ENCODE measurements at places on chromosomes 2 and 18.

GRCh38 chr2:118012778-118013177 lies 1.1 kb downstream of the CCDC93 start:
- DNase-seq = no peak

DNA sequence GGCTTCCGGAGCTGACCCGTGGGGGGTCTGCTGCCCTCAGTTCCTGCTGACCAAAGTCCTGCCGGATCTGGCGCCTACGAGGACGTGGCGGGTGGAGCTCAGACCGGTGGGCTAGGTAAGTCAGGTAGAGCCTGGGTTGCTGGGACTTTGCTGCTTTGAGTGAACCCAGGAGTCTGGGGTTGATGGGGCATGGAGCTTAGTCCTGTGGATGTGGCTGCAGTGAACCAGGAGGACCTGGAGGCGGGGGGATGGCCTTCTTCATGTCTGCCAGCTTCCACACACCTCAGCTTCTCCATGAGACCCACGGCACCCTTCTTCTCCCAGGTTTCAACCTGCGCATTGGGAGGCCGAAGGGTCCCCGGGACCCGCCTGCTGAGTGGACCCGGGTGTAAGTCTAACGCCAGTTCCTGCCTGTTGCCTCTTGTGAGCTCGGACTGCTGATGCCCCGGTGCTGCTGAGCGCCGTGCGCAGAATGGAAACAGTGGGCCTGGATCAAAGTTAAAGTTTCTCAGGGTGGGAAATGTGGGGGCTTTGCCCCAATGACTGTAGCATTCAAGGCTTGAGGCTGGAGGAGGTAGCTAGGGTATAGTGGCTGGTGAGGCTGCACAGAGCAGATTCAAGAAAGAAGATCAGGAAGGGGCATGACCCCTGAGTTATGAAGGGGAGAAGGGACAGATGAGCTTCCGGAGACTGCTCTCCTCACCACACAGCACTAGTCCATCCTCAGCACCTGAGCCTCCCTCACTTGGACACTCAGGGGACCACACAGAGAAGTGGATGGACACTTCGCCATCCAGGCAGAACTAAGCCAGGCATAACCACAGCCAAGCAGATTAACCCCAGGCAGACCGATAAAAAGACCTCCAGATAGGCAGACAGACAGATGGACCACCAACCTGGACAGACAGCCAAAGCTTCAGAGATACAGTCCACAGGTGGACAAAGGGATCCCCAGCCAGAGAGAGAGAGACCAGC lies 17.3 kb downstream of the PTPN18 start:
- no peak for DNase-seq

GRCh38 chr2:153005071-153005730 lies 286.8 kb downstream of the ARL6IP6 start:
- no peak for DNase-seq

GRCh38 chr2:23925702-23926289 lies 1.1 kb downstream of the ATAD2B start:
- DNase-seq = no peak

DNA sequence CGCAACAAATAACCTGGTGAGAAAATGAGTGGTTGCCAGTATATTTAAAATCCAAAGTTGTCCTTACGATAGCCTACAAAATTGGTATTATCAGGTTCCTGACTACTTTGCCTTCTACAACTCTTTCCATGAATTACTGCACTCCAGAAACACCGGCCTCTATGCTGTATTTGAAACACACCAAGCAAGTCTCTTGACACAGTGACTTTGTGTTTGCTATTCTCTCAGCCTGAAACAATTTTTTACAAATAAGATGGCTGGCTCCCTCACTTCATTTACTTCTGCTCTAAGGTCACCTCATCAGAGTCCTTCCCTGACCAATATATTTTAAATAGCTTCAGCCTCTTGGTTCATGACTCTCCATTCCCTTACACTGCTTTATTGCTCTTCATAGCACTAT lies 12.2 kb downstream of the KANSL1L start:
- DNase-seq = no peak

GRCh38 chr2:214774108-214774507 lies 35.4 kb downstream of the BARD1 start:
- DNase-seq = no peak

DNA sequence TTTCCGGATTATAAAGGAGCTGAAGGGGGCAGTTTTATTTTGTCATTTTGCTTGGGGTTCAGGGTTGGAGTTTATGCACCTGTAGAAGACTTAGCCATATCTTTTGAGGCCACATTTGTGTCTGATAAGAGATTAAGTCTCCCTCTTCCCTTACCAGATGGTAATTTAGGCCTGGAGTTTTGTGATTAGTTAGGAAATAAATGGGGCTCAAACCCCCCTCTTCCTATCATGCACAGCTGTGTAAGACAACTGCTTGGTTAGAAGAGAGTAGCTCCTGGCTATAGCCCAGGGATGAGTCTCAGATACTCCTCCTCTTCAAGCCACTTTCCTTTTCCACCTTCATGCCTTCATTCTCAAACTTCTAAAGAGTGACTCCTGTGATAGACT lies 802 bp upstream of the SAP130 start:
- no peak for DNase-seq

- DNase-seq = no peak
Observed at GRCh38 chr2:132645176-132645575, 24.8 kb downstream of the LYPD1 start.

- DNase-seq = no peak
Observed at GRCh38 chr18:78542204-78542603, 437.4 kb upstream of the SALL3 start.

DNA sequence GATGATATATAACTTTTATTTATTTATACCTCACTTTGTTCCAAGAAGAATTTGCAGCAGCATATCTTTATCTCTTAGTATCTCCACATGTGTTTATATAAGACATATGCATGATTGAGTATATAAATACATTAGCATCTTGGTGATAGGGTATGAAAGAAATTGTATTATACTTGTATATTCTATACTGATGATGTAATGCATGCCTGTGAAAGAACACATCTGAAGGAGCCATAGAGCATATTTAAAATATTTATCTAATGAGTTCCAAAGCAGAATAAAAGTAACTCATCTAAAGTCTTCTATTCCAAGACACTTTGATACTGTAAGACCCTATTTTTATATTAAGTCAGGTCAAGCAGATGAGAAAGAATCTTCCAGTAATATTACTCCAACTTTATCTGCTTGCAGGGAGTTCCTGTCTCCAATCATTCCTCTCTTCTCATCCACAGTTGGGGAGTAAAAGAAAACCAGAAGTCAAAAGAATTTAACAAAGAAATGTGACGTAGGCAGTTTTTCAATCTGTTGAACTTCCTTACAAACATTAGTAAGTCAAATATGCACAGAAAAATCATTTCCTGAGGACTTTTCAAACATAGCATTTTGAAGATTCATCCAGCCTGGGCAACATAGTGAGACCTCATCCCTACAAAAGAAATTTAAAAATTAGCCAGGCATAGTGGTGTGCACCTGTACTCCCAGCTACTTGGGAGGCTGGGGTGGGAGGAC lies 76.7 kb downstream of the DTNB start:
- DNase-seq = no peak

DNA sequence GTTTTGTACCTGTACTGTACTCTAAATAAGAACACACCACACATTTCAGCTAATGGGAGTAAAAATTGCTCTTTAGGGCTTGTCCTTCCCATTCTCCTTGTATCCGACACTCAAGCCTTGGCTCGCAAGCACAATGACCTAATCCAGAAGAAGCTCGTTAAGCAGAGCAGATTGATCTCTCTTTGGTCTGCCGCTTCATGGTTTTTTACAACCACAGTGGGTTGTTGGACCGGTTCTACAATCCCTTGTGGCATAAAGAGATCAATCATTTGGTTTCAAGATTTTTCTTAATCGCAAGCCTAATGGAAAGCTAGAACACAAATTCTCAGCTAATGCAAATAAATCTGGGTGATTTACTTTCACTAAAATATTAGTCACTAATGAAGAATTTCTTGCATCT lies 662.1 kb downstream of the LRP1B start:
- DNase-seq = no peak

DNA sequence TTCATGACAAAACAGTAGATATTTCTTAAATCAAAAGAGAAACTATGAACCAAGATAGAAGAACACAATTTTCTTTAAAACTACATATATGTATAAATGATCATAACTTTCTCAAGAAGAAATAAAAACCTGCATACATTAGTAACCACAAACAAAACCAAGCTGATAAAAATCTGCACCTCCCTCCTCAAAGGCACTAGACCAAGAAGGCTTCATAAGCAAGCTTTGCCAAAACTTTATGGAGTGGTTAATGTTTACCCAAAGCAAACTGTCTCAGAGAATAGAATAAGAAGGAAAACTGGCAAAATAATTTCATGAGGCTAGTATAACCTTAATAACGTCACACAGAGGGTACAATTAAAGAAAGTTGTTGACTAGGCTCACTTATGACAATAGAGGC lies 138.3 kb downstream of the ZBTB7C start:
- no peak for DNase-seq

DNA sequence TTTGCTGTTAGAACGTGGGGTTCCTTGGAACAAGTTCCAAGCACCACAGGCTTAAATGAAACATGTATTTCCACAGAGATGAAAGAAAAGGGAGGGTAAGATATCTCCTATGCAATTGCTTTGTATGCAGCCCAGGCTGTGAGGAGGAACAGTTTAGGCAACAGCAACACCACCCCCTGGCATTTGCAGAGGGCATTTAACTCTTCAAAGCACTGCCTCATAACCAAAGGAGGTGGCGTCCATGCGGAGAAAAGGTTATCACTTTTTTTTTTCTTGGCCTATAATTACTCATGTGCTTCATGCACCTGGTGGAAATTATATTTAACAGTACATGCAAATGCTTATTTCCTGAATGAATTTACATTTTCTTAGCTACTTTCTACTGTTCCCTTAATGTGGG lies 286.0 kb downstream of the LPIN1 start:
- DNase-seq = no peak

DNA sequence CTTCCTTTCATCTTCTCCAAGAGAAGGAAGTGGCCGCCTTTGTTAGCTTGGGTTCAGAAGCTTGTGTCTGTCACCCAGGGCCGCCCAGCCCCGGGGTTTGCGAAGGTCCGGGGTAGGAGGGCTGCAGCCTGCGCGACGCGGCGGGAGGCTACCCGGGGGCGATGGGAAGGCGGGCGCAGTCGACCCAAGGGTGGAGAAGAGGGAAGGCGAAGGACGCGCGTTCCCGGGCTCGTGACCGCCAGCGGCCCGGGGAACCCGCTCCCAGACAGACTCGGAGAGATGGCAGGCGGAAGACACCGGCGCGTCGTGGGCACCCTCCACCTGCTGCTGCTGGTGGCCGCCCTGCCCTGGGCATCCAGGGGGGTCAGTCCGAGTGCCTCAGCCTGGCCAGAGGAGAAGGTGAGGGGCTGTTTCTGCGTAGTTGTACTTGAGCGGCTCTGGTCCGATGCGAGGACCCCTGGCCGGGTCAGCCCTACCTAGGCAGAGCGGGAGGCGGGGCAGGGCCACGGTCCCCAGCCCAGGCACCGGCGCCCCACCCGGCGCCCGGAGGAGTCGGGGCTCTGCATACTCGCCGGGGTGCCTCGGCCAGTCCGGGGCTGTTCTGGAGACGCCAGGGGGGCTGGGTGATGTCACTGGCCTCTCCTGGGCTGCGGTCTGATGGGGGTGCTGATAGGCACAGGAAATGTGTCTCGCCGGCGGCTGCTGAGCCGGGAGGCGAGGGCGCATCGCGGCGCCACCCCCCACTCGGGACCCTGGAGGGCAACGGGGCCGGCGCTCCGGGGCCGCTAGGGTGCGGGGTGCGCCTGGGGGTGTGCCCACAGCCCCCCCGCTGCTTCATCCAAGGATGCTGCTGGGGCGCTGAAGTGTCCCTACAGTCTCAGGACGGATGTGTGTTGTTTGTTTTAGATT lies at the start of gene QPCT:
Gene QPCT, plus strand, starts transcription at position 178 of the 909 bp plus-strand sequence. Its CDS starts 102 bp downstream, at position 280.
- DNase-seq = no peak

GRCh38 chr2:223214394-223215253 lies 162.6 kb downstream of the KCNE4 start:
- DNase-seq = no peak

DNA sequence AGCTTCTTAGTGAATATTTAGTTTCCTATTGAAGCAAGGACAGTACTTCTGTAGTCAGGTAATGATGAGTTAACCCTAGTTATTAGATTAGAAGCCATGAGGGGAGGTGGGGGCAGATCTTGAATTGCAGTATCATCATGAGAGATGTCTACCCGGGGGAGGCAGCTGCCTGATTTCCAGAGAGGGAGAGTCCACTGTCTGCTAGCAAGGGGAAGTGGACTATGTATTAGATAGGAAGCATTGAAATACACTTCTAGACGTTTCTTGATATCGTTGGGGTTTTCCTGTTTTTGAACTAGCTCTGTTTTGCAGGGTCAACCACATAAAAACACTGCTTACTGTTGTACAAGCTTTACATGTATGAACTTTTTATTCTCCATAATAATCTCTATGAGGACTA lies 38.8 kb downstream of the APLF start:
- DNase-seq = no peak

Data from cerebellar nuclear complex (tissue), 1 donor.